Activated T-cell treated with anti-CD3 and anti-CD28 coated beads, Interleukin-2, amount 50 U/mL, for 72 hours (primary cell): ENCODE measurements at places on chromosomes 1 and 21. TPM values are rescaled to one million over a fixed set of nuclear protein-coding genes. Genes with fewer than 3 reads are reported as not detected.
A peak's percentile ranks its signal among the peaks of the same experiment; 100 is the strongest.

DNA sequence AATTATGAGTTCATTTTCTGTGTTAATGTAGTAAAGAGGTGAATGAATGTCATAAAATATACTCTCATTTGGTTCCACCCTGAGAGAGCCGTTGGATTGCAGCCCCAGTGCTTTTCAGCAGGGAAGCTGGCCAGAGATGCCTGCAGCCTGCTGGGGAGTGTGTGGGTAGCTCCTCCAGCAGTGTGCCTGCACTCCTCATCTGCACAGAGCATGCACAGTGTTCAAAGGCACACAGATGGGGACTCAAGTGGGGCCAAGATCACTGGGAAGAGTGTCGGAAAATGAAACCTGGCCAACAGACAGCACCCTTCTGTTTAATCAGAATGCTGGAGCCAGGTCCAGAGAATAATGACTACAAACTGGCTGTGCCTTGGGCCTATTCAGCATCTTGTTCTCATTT, 206.8 kb downstream of the ST6GALNAC3 start:
- H3K4me3 ChIP-seq = no peak overlapping the region
- H3K27ac ChIP-seq = no peak overlapping the region
- no peak for DNase-seq
- H3K36me3 ChIP-seq = no peaks in the 10 kb centered on the region

GRCh38 chr1:182193908-182194550, 132.5 kb upstream of the ZNF648 start:
- H3K27ac ChIP-seq = no peak overlapping the region
- peaks cover 27% of the 10 kb centered on the region for H3K27me3 ChIP-seq
- H3K4me3 ChIP-seq = no peak overlapping the region
- no peak for DNase-seq
- no peaks in the 10 kb centered on the region for H3K36me3 ChIP-seq
- H3K4me1 ChIP-seq = peaks cover 26% of the 10 kb centered on the region

The PLXNA2 gene
- 0.72 TPM for total RNA-seq

DNA sequence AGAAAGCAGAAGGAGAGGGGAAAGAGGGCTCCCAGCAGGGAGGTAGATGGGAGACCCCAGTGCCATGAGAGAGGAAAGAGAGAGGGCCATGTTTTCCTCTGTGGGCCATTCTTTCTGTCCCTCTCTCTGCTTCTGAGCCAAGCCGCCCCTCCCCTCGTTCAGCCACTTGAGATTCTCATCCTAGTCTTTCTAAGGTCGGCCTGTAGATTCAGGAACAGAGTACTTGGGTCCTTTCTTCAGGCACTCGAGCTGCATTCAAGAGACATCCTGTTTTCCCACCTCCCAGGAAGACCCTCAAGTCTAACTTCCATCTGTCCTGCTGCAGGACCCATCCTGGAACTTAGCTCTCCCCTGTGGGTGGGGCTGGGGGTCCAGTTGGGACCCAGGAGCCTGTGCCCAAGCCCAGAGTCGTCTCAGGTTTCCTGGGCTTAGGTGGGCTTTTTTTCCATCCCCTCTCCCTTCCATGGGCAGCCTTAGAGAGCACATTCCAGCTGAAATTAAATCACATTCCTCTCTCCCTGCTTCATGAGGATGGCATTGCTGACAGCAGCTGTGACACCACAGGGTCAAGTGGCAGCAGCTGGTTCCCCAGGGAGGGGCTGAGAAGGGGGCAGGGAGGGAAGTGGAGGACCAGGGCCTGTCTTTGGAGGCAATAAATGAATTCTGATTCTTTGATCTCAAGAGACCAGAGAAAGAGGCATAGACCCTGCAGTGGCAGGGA, 13.0 kb downstream of the NES start:
- H3K36me3 ChIP-seq = no peaks in the 10 kb centered on the region
- H3K27ac ChIP-seq = no peak overlapping the region
- no peak for DNase-seq

GRCh38 chr1:18548643-18549042, 67.9 kb downstream of the KLHDC7A start:
- no peaks in the 10 kb centered on the region for H3K4me1 ChIP-seq
- no peak overlapping the region for H3K27ac ChIP-seq
- no peak overlapping the region for H3K4me3 ChIP-seq
- H3K36me3 ChIP-seq = no peaks in the 10 kb centered on the region
- H3K27me3 ChIP-seq = peaks cover 34% of the 10 kb centered on the region

DNA sequence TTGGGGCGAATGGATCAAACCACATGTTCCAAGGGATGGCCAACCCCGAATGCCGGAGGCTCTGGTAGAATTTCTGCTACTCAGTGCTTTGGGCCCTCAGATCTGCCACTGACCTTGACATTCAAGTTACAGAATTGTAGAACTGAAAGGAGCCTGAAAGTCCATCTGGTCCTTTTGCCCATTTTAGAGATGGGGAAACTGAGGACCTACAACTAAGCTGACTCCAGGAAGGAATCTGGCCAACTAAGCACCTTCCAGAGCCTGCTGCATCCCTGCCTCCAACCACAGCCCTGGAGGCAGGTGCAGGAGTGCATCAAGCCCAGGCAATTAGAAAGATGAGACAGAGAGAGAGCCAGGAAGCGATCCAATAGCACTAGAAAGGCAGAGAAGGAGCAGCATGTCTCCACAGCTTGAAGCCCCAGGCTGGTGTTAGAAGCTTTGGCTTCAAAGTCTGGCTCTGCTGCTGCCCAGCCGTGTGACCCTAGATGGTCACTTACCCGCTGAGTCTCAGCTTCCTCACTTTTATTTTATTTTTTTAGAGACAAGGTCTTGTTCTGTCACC, 1.3 kb upstream of the CTRC start:
- no peak for DNase-seq
- H3K27me3 ChIP-seq = no peaks in the 10 kb centered on the region
- H3K4me1 ChIP-seq = no peaks in the 10 kb centered on the region
- H3K4me3 ChIP-seq = no peak overlapping the region

- no peaks in the 10 kb centered on the region for H3K36me3 ChIP-seq
- H3K27me3 ChIP-seq = no peaks in the 10 kb centered on the region
These were observed 33.5 kb upstream of the MACF1 start for GRCh38 chr1:39170731-39171667.

DNA sequence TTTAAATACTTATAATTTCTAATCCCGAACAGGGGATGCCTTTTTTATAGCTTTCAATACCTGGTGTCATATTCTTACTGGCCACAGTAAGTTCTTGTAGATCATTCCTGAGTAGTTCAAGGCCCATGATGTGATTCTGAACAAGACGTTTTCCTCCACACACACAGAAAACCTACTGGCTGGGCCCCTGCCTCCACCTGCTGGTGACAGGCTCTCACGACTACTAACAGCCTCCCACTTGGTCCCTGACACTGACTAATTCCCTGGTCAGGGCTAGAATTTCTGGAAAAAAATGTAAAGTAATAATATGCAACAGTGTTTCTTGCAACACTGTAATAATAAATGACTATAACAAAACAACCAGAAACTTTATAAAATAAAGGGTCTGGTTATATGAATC, 50.4 kb upstream of the RIPK4 start:
- peaks cover 2% of the 10 kb centered on the region for H3K36me3 ChIP-seq
- no peak overlapping the region for H3K27ac ChIP-seq
- H3K4me3 ChIP-seq = no peak overlapping the region
- DNase-seq = peak; percentile 49
- no peaks in the 10 kb centered on the region for H3K27me3 ChIP-seq

- no peak for DNase-seq
- no peaks in the 10 kb centered on the region for H3K36me3 ChIP-seq
- no peaks in the 10 kb centered on the region for H3K4me1 ChIP-seq
- H3K27ac ChIP-seq = no peak overlapping the region
These were observed 7.3 kb downstream of the C8B start for GRCh38 chr1:56958526-56958925.

GRCh38 chr1:85244271-85245061, 15.0 kb downstream of the C1orf52 start:
- no peaks in the 10 kb centered on the region for H3K27me3 ChIP-seq
- H3K4me3 ChIP-seq = no peak overlapping the region
- no peak for DNase-seq
- H3K4me1 ChIP-seq = peaks cover 14% of the 10 kb centered on the region
- peaks cover 3% of the 10 kb centered on the region for H3K36me3 ChIP-seq

The OR2M2 gene
- not detected for total RNA-seq

DNA sequence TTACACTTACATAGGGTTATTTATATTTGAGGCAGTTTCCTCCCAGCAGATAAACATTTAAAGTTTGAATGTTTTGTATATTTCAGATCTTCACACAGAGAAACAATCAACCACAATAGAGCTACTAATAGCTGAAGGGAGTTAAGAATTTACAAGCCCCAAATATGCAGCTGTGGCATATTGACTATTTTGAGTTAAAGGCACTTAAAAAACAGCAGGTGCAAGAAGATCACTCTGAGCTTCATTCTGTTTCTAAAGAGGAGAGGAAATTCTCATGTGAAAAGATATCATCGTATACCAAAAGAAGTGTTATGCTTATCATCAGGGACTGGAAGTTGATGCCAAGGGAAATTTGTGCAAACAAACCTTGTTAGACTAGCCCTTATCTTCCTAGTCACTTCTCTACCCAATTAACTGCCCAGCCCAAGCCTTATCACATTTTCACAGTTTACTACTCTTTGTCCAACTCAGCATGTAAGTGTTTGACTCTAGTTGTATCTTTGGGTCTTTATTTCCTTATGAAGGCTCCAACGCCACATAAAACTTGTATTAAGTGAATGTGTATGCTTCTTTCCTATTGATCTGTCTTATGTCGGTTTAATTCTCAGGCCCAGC, 66.3 kb upstream of the COG2 start:
- no peaks in the 10 kb centered on the region for H3K36me3 ChIP-seq
- no peak overlapping the region for H3K4me3 ChIP-seq
- peaks cover 59% of the 10 kb centered on the region for H3K27me3 ChIP-seq
- no peak for DNase-seq

The CLCNKA gene
- total RNA-seq = not detected

- H3K4me3 ChIP-seq = peak overlapping the region; percentile 86
- H3K27me3 ChIP-seq = no peaks in the 10 kb centered on the region
- no peak overlapping the region for H3K27ac ChIP-seq
- DNase-seq = no peak
- H3K4me1 ChIP-seq = peaks cover 16% of the 10 kb centered on the region
- H3K36me3 ChIP-seq = peaks cover 4% of the 10 kb centered on the region
These were observed 537 bp upstream of the KLHL17 start for GRCh38 chr1:959731-960362.

DNA sequence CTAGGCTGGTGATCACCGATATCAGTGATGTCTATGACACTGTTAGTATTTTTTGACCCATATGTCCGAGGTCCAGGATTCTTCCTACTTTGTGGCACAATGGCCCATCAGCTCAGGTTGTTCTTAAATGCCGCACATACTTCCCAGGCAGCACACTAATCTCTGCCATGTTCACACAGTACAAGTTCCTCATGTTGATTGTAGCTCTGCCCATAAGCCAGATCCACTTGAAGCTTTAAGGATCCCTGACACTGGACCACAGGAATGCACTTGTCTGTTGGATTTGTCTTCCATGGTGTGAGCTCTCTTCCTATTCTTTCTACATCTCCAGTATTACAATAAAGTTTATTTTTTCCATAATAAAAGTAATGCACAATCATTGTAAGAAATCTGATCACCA, 69.5 kb downstream of the DDX20 start:
- H3K36me3 ChIP-seq = no peaks in the 10 kb centered on the region
- peaks cover 38% of the 10 kb centered on the region for H3K27me3 ChIP-seq
- no peak for DNase-seq
- H3K27ac ChIP-seq = no peak overlapping the region
- no peak overlapping the region for H3K4me3 ChIP-seq
- no peaks in the 10 kb centered on the region for H3K4me1 ChIP-seq

DNA sequence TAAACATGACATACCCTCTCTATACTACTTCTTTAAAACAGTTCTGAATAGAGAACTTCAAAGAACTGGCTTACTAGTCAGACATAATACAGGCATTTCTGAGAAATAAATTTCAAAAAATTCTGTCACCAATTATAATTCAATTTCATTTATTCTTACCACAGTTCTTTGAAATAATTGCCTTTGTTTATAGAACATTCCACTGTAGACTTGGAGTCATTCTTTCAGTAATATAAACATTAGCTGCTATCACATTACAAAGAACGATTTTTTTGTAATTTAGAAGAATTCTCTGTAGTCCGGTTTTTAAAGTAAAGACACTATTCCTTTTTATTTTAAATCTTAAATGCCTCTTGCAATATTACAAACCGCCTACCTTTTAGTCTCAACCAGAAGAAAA, 146.4 kb upstream of the COL11A1 start:
- H3K27me3 ChIP-seq = no peaks in the 10 kb centered on the region
- DNase-seq = no peak
- H3K4me1 ChIP-seq = no peaks in the 10 kb centered on the region
- no peak overlapping the region for H3K4me3 ChIP-seq
- H3K36me3 ChIP-seq = no peaks in the 10 kb centered on the region

DNA sequence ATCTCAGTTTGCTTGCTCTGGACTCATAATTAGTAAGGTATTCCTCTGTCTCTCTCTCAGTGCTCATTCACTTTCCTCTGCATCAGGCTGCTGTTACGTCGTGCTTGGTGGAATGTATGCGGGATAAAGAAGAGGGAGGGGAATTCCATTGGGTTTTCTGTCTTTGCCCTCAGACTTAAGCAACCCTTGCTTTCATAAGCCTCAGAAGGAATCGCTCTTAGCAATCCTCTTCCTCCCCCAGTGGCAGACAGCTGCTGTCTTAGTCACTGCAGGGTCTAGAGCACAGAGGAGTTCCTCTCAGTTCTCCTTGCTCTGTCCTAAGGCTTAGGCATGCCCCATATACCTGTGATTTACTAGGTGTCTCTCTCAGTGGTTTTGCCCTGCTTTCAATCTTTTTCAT, 19.1 kb upstream of the NTMT2 start:
- DNase-seq = no peak
- no peak overlapping the region for H3K4me3 ChIP-seq
- no peaks in the 10 kb centered on the region for H3K36me3 ChIP-seq
- H3K27me3 ChIP-seq = peaks cover 6% of the 10 kb centered on the region
- H3K27ac ChIP-seq = no peak overlapping the region
- peaks cover 6% of the 10 kb centered on the region for H3K4me1 ChIP-seq

The SLC44A3 gene
- not detected for total RNA-seq

DNA sequence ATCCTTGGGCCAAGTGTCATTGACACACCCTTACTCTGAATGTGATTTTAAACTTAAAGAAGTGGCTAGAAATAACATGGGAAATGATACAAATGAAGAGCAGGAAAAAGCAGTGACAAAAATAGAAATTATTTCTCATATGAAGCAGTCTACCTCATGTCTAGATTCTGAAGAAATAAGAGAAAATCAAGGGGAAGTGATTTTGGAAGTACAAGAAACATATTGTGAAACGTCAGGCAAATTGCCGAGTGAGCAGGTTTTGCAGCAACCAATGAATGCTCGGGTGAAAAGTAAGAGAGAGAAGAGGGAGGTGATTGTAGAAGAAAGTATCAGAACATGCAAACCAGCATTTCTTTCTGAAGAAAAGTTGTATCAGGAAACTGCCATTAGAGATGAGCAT, 130.7 kb downstream of the MACF1 start:
- H3K27me3 ChIP-seq = no peaks in the 10 kb centered on the region
- H3K27ac ChIP-seq = peak overlapping the region; percentile 48
- H3K4me1 ChIP-seq = no peaks in the 10 kb centered on the region
- DNase-seq = no peak
- H3K4me3 ChIP-seq = no peak overlapping the region

GRCh38 chr1:12457771-12458170, 160.2 kb downstream of the DHRS3 start:
- H3K27me3 ChIP-seq = no peaks in the 10 kb centered on the region
- H3K36me3 ChIP-seq = peaks cover 20% of the 10 kb centered on the region
- no peak overlapping the region for H3K27ac ChIP-seq
- DNase-seq = no peak
